ENCODE measurements at places on chromosomes 4 and X. TPM values are rescaled to one million over a fixed set of nuclear protein-coding genes. Genes with fewer than 3 reads are reported as not detected.

NWD2 gene
- polyA plus RNA-seq, result not detected

PAGE4 gene
- not detected for polyA plus RNA-seq

- no peaks in the 10 kb centered on the region for H3K4me1 ChIP-seq
- no peak for DNase-seq
- no peak overlapping the region for H3K4me3 ChIP-seq
- no peaks in the 10 kb centered on the region for H3K36me3 ChIP-seq
These were observed 666.8 kb downstream of the PCDH18 start for GRCh38 chr4:136865526-136865925.

- H3K27me3 ChIP-seq, result no peaks in the 10 kb centered on the region
- no peaks in the 10 kb centered on the region for H3K4me1 ChIP-seq
- no peak overlapping the region for H3K27ac ChIP-seq
These were observed 162.7 kb upstream of the GALNTL6 start for GRCh38 chr4:171650543-171650942.

DNA sequence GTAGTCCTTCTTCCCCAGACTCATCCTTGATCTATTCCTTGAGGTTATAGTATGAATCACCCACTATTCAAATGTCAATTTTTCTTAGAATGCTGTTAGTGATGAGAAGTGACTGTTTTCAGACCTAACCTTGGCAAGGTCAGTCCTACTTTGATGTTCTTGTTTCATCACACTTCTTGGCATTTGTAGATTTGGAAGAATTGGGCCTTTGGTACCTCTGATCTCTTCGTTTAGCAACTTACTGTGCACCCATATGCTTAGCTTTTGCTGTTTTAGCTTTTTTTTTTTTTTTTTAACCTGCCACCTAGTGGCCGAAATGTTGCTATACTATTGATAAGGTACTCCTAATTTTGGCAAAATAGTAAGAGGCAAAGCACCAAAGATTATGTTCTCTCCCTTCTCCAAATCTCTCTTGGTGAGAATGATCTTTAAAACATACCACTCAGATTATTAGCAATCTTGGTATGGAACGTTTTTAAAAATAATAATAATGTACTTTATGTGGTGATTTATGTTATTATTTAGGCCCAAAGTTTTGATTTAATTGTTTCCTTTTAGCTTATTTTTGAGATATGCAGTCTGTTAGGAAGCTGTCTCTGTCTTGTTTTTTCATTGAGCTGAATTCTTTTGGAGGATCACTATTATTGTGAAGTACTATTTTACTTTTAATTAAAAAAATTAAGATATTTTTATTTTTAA is 16.6 kb downstream of the DCK start:
- H3K4me1 ChIP-seq, result peaks cover 12% of the 10 kb centered on the region
- no peak overlapping the region for H3K4me3 ChIP-seq
- no peaks in the 10 kb centered on the region for H3K36me3 ChIP-seq
- DNase-seq, result no peak

DNA sequence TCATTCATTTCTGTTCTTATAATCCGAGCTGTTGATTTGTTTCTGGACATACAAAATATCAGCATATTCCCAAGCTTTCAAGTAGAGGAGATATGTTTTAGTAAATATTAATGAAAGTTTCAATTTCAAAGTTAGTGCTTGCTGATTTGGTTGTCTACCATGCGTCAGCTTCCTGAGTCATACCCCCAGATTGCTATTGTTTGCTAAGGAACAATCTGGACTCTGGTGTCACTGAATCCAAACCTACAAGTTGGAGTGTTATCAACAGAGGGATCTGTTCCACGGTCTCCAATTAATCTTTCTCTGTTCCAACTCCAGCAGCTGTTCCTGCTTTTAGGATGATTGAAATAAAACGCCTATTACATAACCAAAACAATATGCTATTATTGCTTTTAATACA is 96.1 kb upstream of the FAM9A start:
- no peak overlapping the region for H3K27ac ChIP-seq
- H3K4me1 ChIP-seq, result no peaks in the 10 kb centered on the region
- no peaks in the 10 kb centered on the region for H3K36me3 ChIP-seq
- no peak overlapping the region for H3K4me3 ChIP-seq
- no peak for DNase-seq
- no peaks in the 10 kb centered on the region for H3K27me3 ChIP-seq

GRCh38 chr4:147789596-147789995 is 57.7 kb downstream of the ARHGAP10 start:
- no peak for DNase-seq
- peaks cover 19% of the 10 kb centered on the region for H3K4me1 ChIP-seq
- no peak overlapping the region for H3K4me3 ChIP-seq
- H3K27me3 ChIP-seq, result no peaks in the 10 kb centered on the region
- no peaks in the 10 kb centered on the region for H3K36me3 ChIP-seq
